SIG-M5 (cell line): ENCODE measurements at places on chromosomes 5 and 9.

DNA sequence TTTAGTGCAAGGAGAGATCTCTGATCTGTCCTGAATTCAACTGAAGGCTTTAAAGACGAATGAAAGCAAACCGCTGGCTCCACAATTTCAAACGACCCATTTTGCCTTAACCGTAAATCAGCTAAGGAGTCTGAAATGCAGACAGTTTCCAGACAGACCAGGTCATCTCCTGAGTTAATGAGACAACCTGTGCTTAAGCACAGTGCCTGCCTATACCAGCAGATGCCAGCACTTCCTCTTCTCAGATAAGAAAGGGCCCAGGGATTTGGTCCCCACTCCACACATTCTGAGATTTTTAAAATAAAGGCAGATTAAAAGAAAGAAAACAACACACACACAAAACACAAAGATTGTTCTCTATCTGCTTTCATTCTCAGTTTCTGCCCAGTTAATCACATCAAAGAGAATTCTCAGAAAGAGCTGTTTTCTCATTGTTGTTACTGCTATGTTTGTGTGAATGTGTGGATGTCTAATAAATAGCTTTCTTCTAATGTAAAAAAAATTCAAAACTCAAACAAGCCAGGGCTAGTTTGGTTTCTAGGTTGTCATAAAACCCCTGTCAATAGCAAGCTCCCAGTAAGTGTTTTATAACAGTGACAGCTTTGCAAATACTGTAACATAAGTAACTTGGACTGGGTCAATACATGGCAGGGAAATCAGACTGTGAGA, 157.7 kb upstream of the SLC24A2 start:
- no peak for DNase-seq

GRCh38 chr9:129573977-129574376, 46.9 kb downstream of the C9orf50 start:
- DNase-seq: no peak

GRCh38 chr5:56550227-56550626, 265.1 kb upstream of the MAP3K1 start:
- no peak for DNase-seq

DNA sequence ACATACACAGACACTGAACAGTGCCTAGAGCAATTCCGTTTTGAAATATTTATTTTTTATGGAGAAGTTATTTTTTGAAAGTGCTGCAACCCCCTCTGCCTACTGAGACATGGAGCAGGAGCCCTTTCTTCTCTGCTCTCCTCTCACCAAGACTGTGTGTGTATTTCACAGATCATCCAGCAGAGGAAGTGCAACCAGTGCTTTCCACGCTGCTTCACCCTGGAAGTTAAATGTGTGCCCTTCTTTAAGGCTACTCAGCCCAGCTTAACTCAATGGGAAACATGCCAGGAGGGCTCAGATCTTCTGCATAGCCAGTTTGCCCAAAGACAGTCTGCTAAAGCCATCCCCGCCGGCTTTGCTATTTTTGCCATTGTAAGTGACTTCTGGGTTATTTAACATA, 606.3 kb downstream of the TLE1 start:
- DNase-seq: no peak

DNA sequence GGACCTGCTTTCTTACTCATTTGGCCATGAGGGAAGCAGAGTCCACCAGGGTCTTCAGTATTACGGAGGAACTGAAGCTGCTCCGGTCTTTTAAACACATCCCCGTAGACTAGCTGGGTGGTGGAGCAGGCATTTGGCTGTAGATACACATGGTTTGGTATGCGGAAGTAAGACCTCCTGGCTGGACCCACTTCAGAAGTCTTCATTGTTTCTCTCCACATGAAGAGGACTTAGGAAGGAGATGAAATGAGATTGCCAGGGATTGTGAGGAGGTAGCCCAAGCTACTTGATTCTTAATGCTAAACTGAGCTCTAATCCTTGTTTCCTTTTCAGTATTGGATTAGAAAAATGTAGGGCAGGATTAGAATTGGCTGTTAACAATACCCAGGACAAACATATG, 32.9 kb downstream of the STXBP1 start:
- DNase-seq: no peak

DNA sequence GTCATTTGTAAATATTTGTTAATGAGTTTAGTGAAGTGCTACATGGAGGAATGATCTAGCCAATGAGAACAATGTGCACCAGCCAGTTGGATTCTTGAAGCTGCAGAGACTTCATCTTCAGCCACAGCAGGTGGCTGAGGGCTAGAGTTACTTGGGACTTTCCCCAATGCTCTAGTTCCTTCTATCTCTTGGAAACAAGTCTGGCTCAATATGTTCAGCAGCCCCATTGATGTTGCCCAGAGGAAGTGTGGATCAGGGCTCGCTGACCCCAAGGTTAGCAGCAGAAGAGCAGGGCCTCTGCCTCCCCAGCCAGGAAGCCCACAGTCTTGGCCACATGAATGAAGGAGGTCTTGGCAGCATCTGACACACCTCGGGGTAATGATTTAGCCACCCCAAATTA, 117.5 kb downstream of the SLC1A3 start:
- no peak for DNase-seq

DNA sequence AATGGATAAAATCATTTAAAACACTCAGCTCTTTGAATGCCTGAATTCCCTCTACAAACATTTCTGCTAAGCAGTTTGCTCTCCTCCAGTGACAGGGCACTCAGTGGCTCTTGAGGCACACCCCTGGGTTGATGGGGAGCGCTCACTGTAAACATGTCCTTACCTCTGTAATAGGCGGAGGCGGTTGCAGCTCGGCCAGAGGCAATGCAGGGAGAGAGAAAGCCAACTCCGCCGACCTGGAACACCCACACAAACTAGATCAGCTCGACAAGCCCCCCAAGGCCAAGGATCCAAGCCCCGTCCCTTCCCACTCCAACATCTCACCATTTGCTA, 329 bp downstream of the CDC23 start:
- DNase-seq: no peak

DNA sequence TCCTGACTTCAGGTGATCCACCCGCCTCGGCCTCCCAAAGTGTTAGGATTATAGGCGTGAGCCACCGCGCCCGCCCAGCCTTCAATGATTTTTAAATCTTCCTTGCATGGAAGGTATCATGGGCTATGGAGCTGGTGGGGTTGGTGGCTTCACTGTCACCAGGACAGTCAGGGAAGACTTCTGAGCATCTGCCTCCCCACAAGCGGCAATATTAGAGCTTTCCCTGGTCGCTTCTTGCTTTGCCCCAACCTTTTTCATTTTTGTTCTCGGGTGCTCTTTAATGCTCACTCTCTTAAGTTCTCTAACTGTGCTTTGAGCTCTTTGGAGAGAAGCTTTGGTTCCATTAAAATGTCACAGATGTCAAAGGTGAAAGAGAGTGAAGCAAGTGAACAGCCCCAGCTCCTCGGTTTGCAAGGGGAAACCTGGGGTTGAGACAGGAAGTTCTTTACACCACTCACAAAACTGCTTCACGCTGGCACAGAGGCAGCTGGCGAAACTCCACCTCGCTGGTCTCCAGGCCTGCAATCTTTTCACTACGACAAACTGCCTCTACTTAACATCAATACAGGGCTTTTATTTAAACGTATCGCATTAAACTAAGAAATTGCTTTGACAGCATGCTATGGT, 142.5 kb upstream of the RETREG1 start:
- DNase-seq: no peak

DNA sequence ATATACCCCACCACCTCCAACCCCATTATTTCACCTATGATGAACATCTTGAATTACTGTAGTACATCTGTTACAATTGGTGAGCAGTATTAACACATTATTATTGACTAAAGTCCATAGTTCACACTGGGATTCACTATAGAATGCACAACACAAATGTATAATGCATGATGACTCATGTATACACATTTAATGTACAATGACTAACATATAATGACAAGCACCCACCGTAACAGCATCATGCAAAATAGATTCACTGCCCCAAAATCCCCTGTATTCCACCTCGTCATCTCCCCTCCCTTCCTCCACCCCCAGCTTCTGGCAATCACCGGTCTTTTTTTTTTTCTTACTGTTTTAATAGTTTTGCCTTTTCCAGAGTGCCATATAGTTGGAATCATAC, 47.1 kb upstream of the NEK6 start:
- DNase-seq: no peak

- no peak for DNase-seq
Observed at GRCh38 chr5:38603691-38604090, 47.2 kb upstream of the LIFR start.

DNA sequence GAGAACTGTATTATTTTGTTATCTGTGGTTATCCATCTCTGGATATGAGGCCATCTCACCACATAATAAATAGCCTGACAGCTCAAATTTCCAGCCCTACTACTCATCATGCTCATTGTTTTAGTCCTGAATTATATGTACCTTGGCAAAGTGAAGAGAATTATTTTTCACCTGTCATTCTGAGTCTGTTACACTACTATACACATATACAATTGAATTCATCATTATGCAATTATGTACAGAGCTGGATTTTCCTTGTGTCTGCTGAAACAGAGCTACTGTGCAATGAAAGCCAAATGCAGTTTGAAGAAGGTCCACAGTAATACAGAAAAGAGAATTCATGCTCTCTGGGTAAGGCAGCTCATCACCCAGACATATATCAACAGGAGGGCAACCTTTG, 28.5 kb downstream of the ESM1 start:
- no peak for DNase-seq

DNA sequence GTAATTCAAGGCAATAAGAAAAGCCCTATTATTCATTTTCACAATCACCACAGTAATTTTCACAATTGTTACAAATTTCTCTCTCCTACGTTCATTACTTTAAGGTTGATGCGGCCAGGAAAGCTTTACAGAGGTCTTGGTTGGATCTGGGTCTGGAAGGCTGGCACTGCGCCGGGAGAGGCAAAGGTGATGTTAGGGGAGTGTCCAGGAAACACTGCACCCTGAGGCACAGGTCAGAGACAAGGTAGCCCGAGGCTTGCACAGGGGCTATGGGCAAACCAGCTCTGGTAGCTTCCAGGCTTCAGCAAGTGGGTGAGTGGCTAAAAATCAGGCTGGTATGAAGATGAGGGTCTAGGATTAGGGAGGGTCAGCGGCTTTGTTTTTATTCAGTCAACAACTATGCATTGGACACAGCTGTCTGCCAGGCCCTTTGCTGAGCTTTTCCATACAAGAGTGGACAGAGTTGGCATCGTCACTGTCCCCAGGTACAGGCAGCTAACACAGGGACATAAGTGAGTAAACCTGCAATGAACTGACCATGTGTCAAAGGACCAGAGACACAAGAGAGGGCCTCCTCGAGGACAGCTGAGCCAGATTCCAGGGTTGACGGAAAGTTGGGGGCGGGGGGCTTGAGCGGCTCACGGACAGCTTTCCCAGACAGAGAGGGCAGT, 12.4 kb upstream of the TENT4A start:
- no peak for DNase-seq

DNA sequence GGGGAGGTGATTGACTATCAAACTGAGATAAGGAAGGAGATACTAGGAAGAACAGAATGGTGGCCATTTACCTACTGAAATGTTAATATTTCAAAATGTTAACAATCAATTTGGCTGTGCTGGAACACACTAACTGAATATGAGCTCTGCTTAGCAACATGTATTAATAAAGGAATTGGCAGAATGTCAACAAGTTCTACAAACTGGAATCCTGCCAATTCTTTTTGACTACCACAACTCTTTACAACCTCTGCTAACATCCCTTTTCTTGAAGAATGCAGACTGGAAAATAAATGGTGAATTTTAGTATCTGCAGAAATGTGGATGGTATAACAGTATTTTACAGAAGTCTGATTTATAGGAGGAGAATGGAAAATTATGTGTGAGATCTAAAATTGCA, 446.4 kb downstream of the ISL1 start:
- DNase-seq: no peak

DNA sequence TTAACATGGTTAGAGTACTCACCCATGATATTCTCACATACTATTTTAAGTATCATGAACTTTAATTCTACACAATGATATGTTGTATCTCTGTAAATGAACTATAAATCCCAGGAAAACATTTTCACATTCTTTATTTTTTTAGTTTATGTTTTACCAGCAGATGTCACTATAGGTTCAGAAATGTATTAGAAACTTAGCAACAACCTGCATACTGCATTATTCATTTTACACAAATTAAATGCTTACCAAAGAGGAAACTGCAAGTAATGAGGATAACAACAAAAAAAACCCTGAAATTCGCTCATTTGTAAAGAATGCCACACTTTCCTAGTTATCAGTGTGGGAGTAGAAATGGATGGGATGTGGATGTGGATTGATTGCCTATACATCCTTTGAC, 217.5 kb upstream of the OTULINL start:
- no peak for DNase-seq

DNA sequence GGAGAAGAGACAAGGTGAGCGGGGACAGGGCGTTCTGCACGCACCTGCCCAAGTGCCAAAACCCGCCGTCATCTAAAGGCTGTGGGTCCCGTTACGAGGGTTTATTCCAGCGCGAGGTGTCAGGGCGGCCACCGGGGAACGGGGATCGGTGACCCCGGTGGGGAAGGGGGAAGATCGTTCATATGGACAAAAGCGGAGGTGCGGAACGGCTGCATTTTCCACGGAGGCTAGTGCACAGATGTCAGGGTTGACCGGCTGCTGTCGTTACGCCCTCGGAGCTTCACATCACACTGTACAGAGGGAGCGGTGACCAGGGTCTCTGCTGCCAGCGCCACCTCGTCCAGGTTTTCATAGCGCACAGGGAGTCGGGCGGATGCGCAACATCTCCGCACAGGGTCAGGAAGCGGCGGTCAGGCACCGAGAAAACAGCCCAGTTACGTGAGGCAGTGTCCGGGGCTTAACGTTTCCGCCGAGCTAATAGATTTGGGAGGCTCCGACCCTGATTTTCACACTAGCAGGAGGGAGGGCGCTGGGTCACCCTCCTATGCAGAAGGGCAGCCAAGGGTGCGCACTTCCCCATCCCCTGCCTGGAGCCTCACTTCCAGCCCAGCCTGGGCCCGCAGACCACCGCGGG, 13.5 kb downstream of the BTNL9 start:
- no peak for DNase-seq

DNA sequence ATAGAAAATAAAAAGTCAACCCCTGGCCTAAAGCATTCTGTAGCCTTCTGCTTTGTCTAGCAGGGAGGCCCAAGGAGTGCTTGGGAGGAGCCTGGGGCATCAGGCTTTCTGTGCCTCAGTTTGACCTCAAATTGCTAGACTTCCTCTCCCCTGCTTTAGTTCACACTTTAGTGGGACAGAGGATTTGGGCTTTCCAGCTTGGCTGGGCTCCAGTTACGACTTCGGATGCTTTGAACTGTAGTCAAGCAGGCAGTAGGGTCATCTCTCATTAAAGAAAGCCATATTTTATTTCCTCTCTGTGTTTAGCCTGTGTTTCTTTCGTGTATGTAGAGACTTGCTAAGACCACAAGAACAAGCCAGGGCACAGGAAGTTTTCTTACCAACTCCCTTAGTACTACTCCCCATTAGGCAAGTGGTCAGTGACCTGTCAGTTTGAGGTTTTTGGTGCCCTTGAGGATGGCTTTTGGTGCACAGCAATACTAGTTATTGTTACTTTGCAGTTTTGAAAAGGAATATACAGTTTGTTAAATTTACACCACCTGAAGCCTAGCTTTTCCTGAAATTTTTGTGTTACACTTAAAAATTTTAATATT, 334.7 kb downstream of the NDUFS4 start:
- no peak for DNase-seq

- no peak for DNase-seq
Observed at GRCh38 chr5:111585291-111585690, 73.0 kb upstream of the STARD4 start.

- DNase-seq: no peak
Observed at GRCh38 chr5:159449925-159450324, 119.6 kb upstream of the IL12B start.
